ENCODE measurements at places on chromosomes 5 and 9. TPM values are rescaled to one million over a fixed set of nuclear protein-coding genes. Genes with fewer than 3 reads are reported as not detected.

DNA sequence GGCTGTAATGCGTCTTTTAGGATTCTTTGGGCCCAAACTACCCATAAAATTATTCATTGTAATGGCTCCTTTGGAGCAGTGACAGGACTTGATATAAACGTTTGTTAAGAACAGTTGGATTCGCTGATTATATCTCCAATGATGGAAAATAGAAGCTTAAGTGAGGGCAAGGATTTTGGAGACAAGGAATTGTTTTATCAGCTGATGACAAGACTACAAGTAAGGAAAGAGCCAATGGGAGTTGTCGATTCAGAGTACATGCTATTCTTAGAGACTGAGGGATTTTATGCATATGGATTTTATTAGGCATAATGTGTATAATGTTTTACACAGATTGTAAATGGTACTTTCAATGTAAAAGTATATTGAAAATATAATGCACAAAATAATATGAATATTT is 425.5 kb upstream of the RIOK2 start:
- DNase-seq: no peak
- H3K27ac ChIP-seq: no peak overlapping the region
- H3K36me3 ChIP-seq: no peaks in the 10 kb centered on the region
- H3K4me1 ChIP-seq: no peaks in the 10 kb centered on the region
- no peak overlapping the region for H3K4me3 ChIP-seq

Gene F2RL2
- total RNA-seq: not detected

DNA sequence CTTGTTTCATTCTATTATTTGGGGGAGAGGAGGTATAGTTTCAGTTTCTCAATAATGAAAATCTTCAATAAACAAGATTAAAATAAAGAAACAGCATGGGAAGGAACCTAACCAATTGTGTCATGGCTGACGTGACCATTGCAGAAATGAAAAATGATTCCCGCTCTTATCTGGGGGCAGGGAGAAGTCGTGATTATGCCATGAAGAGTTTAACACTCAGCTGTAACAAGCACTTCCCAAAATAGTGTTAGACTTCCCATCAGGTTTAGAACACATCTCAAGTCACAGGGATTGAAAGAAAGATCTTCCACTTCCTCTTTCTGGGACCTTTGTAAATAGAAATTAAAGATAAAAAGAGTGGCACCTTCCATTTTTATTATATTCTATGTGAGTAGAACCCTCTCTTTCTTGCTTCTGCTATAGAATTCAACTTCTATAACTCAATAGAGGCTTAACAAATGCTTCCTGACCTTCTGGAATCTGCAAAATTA is 122.2 kb downstream of the TRPM6 start:
- H3K36me3 ChIP-seq: no peaks in the 10 kb centered on the region
- no peak overlapping the region for H3K27ac ChIP-seq
- no peaks in the 10 kb centered on the region for H3K4me1 ChIP-seq
- H3K27me3 ChIP-seq: no peaks in the 10 kb centered on the region
- no peak for DNase-seq

DNA sequence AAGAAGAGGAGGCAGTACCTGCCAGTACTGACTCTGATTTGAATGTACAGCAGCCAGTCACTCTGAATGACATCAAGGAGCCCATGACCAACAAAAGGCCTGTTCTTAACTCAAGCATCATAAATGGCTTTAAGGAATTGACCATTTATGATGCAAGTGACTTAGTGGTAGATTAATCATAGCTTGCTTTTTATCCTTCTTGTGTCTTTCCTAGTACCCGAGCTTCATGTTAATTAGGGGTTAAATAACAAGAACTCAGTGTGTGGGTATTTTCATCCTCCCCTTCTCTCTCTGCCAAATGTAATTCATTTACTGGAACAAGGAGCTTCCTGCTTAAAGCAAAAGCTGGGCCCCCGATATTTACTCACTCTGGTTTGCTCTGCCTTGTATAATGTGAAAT is 146.5 kb downstream of the UNC13B start:
- DNase-seq: no peak
- no peaks in the 10 kb centered on the region for H3K4me1 ChIP-seq

DNA sequence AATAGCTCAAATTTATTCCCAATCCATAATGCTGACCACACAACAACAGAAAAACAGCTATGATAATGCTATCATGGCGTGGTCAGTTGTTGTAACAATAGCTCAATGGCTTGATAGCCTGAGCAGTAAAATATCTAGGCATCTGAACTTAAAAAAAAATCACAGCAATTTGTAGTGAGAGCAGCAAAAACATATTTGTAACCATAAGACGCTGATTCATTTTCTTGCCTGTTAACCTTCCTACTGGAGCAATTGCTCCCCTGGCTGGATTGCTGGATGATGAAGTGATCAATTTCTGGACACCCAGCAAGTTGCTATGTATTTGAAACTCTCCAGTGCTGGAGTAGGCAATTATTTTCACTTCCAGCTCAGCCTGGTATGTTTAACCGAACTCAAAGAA is 115.1 kb downstream of the PCSK1 start:
- no peak overlapping the region for H3K4me3 ChIP-seq
- no peak for DNase-seq
- H3K27ac ChIP-seq: no peak overlapping the region
- H3K4me1 ChIP-seq: no peaks in the 10 kb centered on the region

GRCh38 chr9:121557581-121558447 is 58.2 kb upstream of the GGTA1 start:
- no peak for DNase-seq
- peak overlapping the region; percentile 36 for H3K27ac ChIP-seq
- H3K36me3 ChIP-seq: no peaks in the 10 kb centered on the region
